Mesenteric fat pad (tissue), 1 donor: ENCODE measurements at places on chromosomes 2 and 18. TPM values are rescaled to one million over a fixed set of nuclear protein-coding genes. Genes with fewer than 3 reads are reported as not detected.

DNA sequence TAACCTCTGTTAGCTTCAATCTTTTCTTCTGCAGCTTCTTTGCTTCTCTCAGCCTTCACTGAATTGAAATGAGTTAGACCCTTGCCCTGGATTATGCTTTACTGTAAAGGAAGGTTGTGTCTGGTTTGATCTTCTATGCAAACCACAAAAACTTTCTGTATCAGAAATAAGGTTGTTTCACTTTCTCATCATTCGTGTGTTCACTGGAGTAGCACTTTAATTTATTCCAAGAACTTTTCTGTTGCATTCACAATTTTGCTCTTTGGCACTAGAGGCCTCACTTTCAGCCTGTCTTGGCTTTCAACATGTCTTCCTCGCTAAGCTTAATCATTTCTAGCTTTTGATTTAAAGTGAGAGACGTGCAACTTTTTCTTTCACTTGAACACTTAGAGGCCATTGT is 365.3 kb downstream of the TDRD15 start:
- no peak for DNase-seq

DNA sequence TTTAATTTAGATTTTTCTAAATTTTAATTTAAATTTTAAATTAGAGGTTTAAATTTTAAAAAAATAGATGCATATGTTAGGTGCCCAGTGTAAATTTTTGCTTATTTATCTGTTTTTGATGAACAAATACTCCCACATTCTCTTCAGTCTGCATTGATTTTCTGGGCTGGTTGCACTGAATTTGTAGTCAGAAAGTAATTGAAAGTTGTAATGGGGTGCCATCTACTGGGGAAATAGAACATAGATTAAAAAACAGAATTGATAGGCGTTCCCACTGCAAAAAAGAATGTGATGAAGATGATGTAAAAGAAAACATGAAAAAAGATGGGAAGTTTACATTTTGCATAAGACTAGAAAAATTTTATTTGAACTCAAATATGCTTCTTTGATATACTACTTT is 51.7 kb upstream of the CCDC85A start:
- no peak for DNase-seq

LINC00305 gene
- not detected for total RNA-seq

DNA sequence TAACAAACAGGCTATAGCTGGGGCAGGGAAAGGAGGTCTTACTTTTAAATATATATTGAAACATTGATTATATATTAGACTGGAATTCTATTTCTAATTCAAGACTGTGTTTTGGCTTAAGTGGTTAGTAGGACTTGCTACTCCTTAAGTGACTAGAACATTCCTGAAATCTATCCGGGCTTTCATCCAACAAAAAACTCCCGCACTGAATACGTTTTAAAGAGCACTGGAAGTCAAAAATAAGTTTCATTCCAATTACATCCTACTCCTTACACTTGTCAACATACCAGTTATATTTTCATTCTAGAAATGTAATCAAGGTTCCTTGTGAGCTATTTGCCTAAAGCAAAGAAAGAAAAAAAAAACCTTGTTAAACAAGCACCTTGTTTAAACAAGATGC is 204.6 kb downstream of the SP3 start:
- no peak for DNase-seq

GRCh38 chr2:12714391-12715221 is 2.1 kb upstream of the TRIB2 start:
- DNase-seq: no peak

GRCh38 chr2:121662656-121663055 is 13.4 kb upstream of the CLASP1 start:
- DNase-seq: no peak

RELCH gene
- total RNA-seq: 23.0 TPM

COL6A3 gene
- 409 TPM for total RNA-seq

LAMA1 gene
- 7.9 TPM for total RNA-seq

- DNase-seq: no peak
Measured at GRCh38 chr2:196066291-196067087, 2.1 kb downstream of the DNAH7 start.

- no peak for DNase-seq
Measured at GRCh38 chr2:175476948-175477347, 295.4 kb upstream of the ATP5MC3 start.

- no peak for DNase-seq
Measured at GRCh38 chr2:101111917-101112771, 39.0 kb downstream of the TBC1D8 start.

TIMM21 gene
- 28.9 TPM for total RNA-seq

DNA sequence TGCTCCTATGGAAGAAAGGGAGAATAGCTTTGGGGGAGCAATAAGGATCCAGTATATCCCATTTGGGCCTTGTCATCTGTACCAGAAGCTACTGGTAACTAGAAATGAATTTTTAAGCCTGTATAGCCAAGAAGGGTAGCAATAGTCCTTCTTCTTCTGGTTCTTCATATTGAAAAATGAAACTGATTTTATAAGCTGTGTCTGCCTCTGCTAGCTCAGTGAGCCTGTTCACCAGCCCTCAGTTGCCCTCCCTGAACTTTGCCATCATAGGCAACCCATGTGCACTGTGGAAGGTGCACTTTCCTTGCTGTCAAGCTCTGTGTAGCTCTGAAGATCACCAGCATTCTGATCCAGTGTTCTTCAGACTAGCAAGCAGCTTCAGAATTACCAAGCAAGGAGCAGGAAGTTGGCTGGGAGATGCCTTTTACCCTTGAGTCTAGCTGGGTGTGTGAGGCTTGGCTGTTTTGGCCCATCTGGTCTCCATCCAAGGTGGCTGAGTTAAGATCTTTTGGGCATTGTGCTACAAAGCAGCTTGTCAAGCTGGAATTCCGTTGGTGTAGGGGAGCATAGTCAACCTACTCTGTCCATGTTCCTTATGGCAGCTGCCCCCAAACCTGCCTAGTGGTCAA is 55.8 kb upstream of the MGAT5 start:
- no peak for DNase-seq

DNA sequence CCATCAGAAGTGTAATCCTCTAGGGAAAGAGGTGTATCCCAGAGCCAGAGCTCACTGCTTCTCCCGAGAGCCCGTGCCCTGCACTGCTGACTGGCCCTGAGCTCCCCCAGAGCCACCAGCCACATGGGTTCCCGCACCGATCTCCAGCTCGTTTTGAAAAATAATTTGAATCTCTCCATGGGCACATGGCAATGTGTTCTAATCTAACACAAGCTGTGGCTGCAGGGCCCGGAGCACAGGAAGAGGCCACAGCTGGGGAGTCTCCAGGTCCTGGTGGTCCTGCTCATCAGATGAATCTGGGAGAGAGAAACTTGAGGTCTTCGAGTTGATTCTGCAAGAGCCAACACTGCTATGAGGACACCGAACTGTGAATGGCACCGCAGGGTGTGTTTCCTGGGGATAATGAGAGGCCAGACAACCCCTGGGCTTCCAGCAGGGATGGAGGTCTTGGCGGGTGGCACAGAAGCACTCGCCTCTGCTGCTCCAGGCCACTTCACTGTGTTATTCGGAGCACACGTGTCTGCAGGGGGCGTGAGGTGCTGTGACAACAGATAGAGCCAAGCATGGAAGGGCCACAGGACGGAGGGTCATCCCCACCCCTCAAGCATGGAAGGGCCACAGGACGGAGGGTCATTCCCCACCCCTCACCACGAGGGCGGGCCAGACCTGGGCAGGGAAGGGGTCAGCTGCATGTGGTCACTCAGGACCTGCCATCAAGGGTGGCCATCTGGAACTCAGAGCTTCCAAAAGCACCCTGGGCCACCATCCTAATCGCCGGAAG is 196.8 kb downstream of the NDUFA10 start:
- DNase-seq: peak; percentile 76

DNA sequence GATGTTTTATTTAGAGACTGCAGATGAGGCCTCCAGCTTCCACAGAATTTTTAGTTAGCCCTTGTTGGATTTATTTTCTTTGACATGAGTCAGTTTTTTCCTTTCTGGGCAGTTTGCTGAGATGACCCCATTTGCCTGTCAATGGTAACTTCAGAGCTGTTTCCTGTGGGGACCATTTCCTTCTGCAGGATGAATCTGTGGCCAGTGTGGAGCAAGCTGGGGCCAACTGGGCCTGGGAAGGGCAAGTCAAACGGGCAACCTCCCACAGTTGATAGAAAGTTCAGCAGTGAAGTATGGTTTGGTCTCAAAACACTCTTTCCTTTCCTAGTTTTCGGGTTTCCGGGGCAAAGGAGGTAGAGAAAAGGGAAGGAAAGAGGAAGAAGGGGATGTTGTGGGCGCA is 291.4 kb upstream of the NRP2 start:
- no peak for DNase-seq
